ENCODE measurements at places on chromosomes 1 and 21. TPM values are rescaled to one million over a fixed set of nuclear protein-coding genes. Genes with fewer than 3 reads are reported as not detected.

Gene SPRR5
- not detected for total RNA-seq

Gene ADAMTSL4
- total RNA-seq: 2.7 TPM

Gene THEM5
- total RNA-seq: not detected

Gene IL10RB
- 56.4 TPM for total RNA-seq

Gene RNU1-4
- total RNA-seq: under 0.01 TPM

Gene ADCY10
- total RNA-seq: 0.05 TPM

Gene OLFML3
- total RNA-seq: 270 TPM

Gene ST6GALNAC5
- 140 TPM for total RNA-seq

Gene ILF2
- 199 TPM for total RNA-seq

Gene TIMM17A
- 82.5 TPM for total RNA-seq

Gene OR10J1
- total RNA-seq: not detected

Gene GPR137B
- 14.8 TPM for total RNA-seq

Gene GPR25
- not detected for total RNA-seq

Gene CFH
- 175 TPM for total RNA-seq

Gene LCE1D
- not detected for total RNA-seq

Gene F13B
- total RNA-seq: not detected

Gene DNAJC11
- 37.7 TPM for total RNA-seq

Gene DCDC2B
- total RNA-seq: not detected

Gene MYOC
- total RNA-seq: not detected

Gene CNIH3
- total RNA-seq: 14.3 TPM

Gene CRYBG2
- total RNA-seq: not detected

Gene KCNN3
- total RNA-seq: 0.32 TPM

Gene CYP4B1
- total RNA-seq: not detected

Gene NCAM2
- total RNA-seq: 56.1 TPM

Gene OR2L13
- total RNA-seq: not detected

Gene ATP1A4
- not detected for total RNA-seq

Gene SHISA4
- 23.2 TPM for total RNA-seq

Gene ERG
- total RNA-seq: 0.59 TPM

Gene HHIPL2
- not detected for total RNA-seq

Gene TEX38
- total RNA-seq: not detected

Gene NBPF20
- 9.5 TPM for total RNA-seq

Gene NHLH1
- total RNA-seq: not detected

Gene SETSIP
- not detected for total RNA-seq

Gene GLIS1
- 2.7 TPM for total RNA-seq

Gene ZBTB8B
- under 0.01 TPM for total RNA-seq

Gene EXTL1
- 0.30 TPM for total RNA-seq

Gene CA6
- total RNA-seq: not detected

Gene SPTA1
- 0.05 TPM for total RNA-seq

Gene IFI44L
- total RNA-seq: 1.6 TPM

Gene PROK1
- not detected for total RNA-seq

Gene AKR7A3
- 0.28 TPM for total RNA-seq

Gene SPRR2B
- total RNA-seq: not detected

Gene FAM110D
- not detected for total RNA-seq

Gene ADGRL2
- 47.6 TPM for total RNA-seq

Gene HAO2
- not detected for total RNA-seq

Gene KRTAP21-2
- total RNA-seq: not detected

Gene TDRD5
- not detected for total RNA-seq

Gene SPRR1B
- total RNA-seq: not detected

Gene RGS8
- not detected for total RNA-seq

Gene SLC9C2
- total RNA-seq: 0.46 TPM

Gene TRAPPC3
- total RNA-seq: 119 TPM

Gene UAP1
- 124 TPM for total RNA-seq

Gene OLIG2
- total RNA-seq: not detected

Gene MAP1LC3C
- total RNA-seq: under 0.01 TPM

Gene TACSTD2
- 0.18 TPM for total RNA-seq

Gene PITHD1
- 36.8 TPM for total RNA-seq

Gene ELOVL1
- total RNA-seq: 53.9 TPM

Data from smooth muscle cell of the umbilical artery (primary cell).